NCI-H510A (cell line): ENCODE measurements at places on chromosomes 3 and 15.
A peak's percentile ranks its signal among the peaks of the same experiment; 100 is the strongest.

GRCh38 chr3:159151130-159151529, 349.3 kb downstream of the MFSD1 start:
- no peak for DNase-seq

DNA sequence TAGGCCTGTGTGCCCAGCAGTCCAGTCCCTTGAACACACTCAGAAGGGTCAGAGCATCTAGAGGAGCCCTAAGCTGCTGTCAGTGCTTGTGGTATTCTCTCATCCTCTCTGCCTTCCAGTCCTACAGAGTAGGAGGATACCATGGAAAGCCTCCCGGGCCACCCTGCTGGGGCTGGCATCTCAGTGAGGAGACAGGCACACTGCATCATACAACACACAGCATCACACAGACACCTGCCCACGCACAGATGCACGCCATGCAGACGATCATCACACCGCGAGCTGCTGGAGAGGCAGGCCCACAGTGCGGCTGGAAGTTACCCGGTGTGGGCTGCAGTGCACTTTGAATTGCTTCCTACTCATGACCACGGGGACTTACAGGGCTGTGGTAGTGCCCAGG, 15.2 kb downstream of the GABRA5 start:
- DNase-seq, result no peak

GRCh38 chr15:99819981-99820718, 86.9 kb upstream of the LYSMD4 start:
- no peak for DNase-seq

GRCh38 chr3:47005212-47006144, 26.0 kb downstream of the NBEAL2 start:
- DNase-seq, result no peak

- no peak for DNase-seq
Observed at GRCh38 chr15:57301307-57301706, 75.0 kb upstream of the CGNL1 start.

GRCh38 chr15:65392368-65392767, 14.6 kb upstream of the IGDCC3 start:
- no peak for DNase-seq

GRCh38 chr15:62087671-62088352, 21.0 kb downstream of the C2CD4A start:
- DNase-seq, result no peak

- DNase-seq, result no peak
Observed at GRCh38 chr15:94610069-94610468, 378.7 kb downstream of the MCTP2 start.

- no peak for DNase-seq
Observed at GRCh38 chr15:25188551-25189101, 233.8 kb downstream of the SNRPN start.

DNA sequence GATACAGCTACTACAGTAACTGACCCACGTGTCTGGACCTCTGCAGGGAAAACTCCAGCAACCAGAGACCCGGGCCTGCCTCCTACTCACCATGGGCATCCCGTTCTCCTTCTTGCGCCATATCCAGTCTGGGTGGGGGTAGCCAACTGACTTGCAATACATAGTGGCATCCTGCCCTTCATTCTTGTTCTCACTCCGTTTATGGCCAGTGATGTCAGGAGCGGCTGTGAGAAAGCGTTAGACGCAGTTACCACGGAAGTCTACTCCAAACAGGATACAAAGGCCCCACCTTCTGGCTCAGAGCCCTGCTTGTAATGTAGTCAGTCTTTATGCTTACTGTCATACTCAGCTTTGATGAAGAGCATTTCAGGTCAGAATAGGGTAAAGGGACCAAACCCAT, 59.6 kb downstream of the NPTN start:
- DNase-seq, result peak; percentile 5

DNA sequence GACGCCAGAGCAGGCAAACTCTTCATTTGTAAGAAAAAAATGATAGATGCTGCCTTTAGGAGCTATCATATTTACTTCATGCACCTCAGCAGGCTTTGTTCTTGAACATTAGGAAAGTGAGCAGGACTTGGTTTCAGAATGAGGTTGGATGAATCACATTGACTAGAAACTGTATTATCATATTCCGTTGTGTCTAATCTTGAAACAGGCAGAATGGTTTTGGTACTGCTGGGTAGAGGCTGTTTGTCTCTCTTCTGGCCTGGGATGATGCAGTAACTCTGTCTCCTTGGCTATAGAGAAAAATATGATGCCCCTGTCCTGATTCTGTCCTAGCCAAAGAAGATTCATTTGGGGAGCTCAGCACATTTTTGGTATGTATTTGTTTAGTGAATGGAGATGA, 344.2 kb upstream of the GRM7 start:
- DNase-seq, result no peak

DNA sequence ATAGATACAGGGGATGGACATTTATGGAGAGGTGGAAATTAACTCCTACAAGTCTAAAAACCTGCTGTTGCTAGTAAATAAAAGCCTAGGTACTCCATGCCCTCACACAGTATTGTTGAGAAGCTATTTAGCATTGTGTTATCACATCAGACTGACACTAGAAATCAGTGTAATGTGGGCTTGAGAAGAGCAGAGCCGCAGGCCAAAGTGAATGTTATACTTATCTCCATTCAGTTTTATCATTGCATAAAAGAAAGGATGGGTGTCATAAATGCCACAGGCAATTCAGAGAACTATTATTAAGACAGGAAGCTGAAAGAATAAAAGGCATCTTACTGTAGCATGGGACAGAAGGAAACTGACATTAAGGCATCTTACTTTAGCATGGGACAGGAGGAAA, 13.7 kb upstream of the ISLR start:
- DNase-seq, result no peak

- no peak for DNase-seq
Observed at GRCh38 chr3:162250782-162251181, 754.2 kb downstream of the OTOL1 start.
